ENCODE measurements at places on chromosomes 1 and 21.

DNA sequence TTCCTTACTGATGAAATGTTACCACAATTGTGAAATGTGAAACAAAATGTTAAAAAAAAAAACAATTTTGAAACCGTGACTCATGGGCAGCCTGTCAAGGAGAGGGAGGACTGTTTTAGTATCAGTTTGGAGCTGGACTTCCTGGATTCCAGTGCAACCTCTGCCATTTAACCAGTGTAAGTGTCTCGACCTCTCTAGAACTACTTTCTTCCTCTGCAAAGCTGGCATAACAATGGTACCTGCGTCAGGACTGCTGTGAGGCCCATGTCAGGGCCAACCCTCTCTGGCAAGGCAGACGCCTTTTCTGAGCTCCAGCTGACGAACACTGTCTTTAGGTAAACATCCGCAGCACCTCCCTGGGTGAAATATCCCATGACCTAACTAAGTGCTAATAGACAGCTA, 20.9 kb downstream of the URB1 start:
- no peak for DNase-seq

DNA sequence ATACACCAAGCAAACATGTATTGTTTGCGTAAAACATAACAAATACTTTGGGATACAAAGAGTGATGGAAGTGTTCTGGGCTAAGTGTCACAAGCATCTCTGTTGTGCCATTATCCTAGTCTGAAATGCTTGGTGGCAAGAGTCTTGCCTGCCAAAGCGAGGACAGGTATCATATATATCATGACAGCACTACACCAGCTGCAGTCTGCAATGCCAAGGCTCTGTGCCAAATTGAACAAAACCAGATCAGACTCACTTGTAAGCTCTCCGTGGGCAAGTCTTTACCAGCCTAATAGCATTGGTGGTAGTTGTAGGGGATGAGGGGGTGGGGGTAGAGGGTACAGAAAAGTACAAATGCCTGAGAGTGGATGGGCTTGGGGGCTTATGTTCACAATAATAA, 119.2 kb downstream of the RWDD3 start:
- DNase-seq: no peak

DNA sequence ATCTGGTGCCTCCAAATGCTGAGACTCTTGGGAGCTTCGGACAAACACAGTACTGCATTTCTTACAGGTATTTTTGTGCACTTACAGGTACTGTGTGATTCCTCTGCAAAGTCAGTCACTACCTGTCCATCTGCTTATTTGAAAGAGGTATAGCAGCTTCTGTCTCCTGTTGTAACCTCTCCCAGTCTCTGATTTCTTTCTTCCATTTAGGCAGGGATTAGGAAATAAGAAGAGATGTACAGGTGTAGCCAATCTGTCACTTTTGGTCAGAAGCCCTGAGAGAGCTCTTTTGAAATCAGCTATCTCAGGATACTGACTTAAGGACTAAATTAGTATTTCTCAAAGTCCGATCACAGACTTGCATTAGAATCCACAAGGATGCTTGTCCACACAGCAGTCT, 54.0 kb downstream of the AKT3 start:
- DNase-seq: no peak

- no peak for DNase-seq
Measured at GRCh38 chr1:214050513-214051401, 63.0 kb downstream of the PROX1 start.

GRCh38 chr1:213057264-213058059, 6.4 kb downstream of the RPS6KC1 start:
- no peak for DNase-seq

Measured in umbilical cord (tissue), 2 donors.